ENCODE measurements at places on chromosomes 16 and 17.

DNA sequence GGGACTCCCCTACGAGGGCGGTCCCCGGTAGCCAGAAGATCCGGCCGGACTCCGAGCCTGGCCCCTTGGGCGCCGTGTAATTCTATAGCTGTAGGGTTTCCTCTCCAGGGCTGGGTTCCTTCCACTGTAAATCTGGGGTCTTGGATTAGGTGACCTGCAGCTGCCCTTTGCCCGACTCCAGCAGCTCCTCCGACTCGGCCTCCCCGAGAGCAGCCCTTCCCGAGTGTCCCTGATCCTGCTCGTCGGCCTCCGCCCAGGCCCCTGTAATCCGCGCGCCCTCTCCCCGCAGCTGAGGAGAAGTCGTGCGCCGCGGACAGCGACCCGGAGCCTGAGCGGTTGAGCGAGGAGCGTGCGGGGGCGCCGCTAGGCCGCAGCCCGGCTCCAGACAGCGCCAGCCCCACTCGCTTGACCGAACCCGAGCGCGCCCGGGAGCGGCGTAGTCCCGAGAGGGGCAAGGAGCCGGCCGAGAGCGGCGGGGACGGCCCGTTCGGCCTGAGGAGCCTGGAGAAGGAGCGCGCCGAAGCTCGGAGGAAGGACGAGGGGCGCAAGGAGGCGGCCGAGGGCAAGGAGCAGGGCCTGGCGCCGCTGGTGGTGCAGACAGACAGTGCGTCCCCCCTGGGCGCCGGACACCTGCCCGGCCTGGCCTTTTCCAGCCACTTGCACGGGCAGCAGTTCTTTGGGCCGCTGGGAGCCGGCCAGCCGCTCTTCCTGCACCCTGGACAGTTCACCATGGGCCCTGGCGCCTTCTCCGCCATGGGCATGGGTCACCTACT lies 5.5 kb downstream of the TBX2 start:
- DNase-seq, result peak; percentile 7

DNA sequence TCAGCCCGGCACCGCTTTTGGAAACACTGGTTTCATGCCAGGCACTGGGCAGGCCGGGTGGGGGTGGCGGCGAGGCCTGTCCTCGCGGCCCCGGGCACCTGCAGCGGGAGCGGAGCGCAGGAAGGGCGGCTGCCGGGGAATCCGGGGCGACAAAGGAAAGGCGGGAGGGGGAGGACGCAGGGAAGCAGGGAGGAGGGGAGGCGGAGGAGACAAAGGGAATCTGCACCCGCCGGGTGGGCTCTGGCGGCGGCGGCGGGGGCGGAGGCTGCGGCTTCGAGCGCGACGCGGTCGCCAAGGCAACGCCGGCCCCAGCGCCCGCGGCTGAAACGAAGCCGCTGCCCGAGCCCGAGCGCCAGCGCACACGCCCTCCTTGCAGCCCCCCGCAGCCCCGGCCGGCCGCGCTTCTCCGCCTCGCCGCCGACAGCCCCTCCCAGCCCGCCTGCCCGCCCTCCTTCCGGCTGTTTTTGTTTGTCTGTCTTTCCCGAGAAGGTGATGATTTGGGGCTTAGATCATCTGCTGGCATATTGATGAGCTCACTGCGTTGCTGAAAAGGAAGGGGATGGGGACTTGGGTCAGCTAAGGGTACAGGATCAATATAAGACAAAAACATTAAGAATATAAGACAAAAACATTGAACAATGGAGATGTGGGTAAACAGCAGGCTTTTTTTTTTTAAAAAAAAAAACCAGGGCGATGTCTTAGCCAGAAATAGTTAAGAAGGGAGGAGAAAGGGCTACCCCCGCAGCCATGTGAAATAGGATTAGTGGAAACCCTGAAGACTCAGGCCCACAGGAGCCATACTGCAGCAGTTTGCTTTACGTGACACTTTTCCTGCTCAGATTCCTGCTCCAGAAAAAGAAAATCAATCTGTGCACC lies 32.7 kb downstream of the CDK5R1 start:
- DNase-seq, result peak; percentile 59

DNA sequence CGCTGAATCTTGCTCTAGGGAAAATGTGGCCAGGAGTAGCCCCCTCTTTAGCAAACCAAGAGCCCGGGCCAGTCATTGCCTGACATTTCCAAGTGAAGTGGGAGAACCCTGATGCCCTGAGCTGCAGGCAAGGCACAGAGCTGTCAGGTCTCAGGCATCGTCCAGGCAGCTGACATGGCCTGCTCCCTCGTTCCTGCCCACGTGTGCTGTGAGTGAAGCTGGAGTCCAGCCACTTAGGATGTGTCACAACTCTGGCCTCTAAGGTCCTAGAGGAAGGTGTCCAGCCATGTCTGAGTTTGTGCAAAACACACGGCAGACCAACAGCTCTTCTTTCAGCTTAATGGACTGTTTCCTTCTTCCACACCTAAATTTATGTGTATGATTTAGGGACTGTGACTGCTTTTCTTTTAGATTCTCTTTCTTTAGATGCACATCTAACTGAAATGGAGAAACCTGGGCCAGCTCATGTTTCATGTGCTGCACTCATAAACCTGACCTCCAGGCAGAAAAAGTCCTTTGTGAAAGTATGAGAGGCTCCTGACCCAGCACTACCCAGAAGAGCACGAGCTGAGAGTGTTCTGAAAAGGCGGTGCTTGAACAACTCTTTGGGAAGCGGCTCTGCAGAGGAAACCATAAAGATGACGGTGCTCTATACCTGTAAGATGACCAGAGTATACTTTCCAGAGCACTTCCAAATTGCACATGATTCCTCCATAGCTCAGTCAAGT lies 14.8 kb upstream of the LIMD2 start:
- no peak for DNase-seq

DNA sequence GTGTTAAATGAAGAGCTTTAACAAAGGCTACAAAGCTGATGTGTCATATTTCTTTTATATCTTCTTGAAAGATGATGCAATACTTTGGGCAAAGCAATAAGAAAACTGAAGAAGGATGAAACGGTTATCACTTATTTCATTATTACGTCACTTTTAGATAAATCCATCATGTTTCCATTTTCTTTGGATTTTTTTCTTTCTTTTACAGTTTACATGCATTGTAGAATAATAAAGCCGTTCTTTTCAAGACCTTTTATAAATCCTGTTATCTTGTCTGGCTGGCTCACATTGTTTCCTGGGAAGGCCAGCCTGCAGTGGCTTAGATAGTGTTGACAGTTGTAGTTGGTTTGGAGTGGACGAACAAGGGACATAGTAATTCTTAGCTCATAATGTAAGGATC lies 28.9 kb downstream of the TANC2 start:
- no peak for DNase-seq

GRCh38 chr17:13350466-13350865 lies 251.3 kb downstream of the HS3ST3A1 start:
- no peak for DNase-seq

DNA sequence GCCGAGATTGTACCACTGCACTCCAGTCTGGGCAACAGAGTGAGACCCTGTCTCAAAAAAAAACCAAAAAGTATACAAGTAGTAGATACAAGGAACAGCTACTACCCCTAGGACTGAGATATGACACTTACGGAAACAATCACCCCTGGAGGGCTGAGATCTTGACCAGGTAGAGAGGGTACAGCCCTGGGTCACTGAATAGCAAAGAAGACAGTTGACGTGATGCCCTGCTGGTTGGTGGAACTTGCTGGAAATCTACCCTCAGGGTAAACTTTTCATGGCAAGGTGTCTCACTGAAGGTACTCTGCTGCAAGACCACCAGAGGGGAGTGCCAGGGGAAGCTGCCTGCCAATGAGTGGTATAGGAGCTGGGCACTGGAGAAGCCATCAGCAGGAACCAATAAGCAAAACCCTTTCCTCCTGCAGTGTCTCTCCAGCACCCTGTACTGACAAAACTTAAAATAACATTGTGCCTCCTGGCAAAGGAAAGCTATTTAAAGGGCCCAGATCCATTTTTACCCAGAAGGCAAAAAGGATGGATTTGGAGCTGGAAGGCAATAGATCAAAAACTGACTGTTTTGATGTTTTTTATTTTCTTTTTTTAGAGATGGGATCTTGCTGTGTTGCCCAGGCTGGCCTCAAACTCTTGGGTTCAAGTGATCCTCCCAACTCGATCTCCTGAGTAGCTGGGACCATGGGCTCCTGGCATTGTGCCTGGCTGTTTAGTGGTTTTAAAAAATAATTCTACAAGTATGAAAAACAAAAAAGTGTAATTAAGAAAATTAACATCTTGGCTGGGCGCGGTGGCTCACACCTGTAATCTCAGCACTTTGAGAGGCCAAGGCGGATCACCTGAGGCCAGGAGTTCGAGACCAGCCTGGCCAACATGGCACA lies 11.3 kb upstream of the PDXDC1 start:
- no peak for DNase-seq

GRCh38 chr16:3959148-3959547 lies 78.6 kb upstream of the CREBBP start:
- no peak for DNase-seq

GRCh38 chr16:30700971-30701370 lies 2.0 kb downstream of the SRCAP start:
- no peak for DNase-seq

DNA sequence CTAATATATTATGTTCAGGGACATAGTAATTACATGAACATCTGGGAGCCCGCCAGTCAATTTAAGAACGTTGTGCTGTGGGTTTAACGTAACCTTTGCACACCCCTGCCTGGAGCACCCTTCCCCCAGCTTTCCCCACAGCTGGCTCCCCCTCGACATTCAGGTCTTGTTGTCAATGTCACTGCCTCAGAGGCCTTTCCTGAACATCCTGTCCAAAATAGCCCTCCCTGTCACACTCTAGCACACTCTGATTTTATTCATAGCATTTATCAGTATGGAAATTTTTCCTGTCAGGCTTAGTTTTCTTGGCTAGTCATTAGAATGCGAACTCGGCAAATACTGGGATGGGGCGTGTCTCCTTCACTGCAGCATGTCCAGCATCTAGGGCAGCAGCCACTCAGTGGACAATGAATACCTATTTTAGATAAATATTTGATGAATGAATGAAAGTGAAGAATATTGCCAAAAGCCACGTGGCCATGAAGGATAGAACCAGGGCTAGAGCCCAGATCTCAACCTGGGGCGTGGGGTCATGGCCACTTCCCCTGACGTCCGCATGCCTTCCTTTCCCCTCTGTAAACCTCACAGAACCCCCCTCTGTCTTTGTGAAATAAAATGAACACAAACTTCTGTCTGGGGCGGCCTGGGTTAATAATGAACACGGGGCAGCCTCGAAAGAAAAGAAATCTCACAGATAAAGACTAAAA lies 10.5 kb downstream of the PIK3R6 start:
- no peak for DNase-seq

GRCh38 chr16:19499481-19499880 lies 22.4 kb downstream of the GDE1 start:
- DNase-seq, result no peak

- DNase-seq, result no peak
Measured at GRCh38 chr16:84266451-84266850, 26.6 kb upstream of the KCNG4 start.

- peak; percentile 87 for DNase-seq
Measured at GRCh38 chr16:84088695-84089395, 27.9 kb downstream of the MBTPS1 start.

GRCh38 chr17:50360486-50361115 lies 12.4 kb downstream of the MRPL27 start:
- no peak for DNase-seq

DNA sequence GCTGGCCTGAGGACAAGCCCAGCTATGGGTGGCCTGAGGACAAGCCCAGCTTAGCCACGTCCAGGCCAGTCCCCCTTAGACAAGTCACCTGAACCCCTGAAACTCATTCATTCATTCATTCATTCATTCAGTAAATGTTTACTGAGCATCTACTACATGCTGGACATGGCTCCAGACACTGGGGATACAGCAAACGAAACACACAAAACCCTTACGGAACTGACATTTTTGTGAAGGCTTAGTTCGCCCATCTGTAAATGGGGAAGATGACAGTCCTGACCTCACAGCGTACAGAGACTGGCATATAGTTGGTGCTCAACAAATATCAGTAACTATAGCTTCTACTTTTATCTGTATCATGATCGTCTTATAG lies 37.5 kb downstream of the PPL start:
- no peak for DNase-seq

GRCh38 chr16:56947604-56947995 lies 14.2 kb upstream of the CETP start:
- DNase-seq, result no peak

- no peak for DNase-seq
Measured at GRCh38 chr17:33451221-33451620, 158.1 kb upstream of the ASIC2 start.

DNA sequence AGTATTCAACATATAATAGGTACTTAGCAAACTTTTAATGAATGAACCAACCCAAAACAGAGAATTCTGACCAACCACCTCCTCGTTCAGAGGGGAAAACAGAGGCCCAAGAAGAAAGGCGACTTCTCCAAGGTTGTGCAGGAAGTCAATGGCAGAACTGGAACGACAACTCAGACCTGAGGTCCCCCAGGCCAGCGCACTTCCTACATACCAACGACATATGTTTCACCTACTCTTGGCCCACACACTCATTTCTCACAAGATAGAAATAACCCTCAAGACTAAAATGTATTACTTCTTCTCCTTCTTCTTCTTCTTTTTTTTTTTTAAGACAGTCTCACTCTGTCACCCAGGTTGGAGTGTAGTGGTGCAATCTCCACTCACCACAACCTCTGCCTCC lies 14.4 kb downstream of the CHCT1 start:
- no peak for DNase-seq

DNA sequence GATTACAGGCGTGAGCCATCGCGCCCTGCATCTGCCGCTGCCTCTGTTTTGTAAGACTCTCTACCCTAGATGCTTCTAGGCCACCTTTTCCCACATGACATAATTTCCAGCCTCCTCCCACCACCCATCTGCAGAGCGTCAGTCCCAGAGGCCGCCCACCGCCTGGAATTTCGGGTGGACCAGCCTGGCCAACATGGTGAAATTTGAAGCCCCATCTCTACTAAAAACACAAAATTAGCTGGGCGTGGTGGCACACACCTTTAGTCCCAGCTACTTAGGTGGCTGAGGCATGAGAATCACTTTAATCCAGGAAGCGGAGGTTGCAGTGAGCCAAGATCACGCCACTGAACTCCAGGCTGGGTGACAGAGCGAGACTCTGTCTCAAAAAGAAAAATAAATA lies 5.1 kb upstream of the CIBAR2 start:
- DNase-seq, result no peak

DNA sequence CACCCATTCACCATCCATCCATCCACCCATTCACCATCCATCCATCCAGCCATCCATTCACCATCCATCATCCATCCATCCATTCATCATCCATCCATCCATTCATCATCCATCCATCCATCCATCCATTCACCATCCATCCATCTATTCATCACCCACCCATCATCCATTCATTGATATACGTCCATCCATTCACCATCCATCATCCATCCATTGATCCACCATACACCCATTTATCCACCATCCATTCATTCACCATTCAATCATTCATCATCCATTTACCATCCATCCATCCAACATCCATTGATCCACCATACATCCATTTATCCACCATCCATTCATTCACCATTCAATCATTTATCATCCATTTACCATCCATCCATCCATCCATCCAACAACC lies 111.7 kb downstream of the ABCC12 start:
- no peak for DNase-seq

GRCh38 chr17:75036643-75037268 lies 10.0 kb downstream of the ATP5PD start:
- peak; percentile 94 for DNase-seq

- DNase-seq, result no peak
Measured at GRCh38 chr16:9594946-9595345, 503.5 kb downstream of the HAPSTR1 start.
